Uterus (tissue), 4 donors: ENCODE measurements at places on chromosomes 6 and 20. TPM values are rescaled to one million over a fixed set of nuclear protein-coding genes. Genes with fewer than 3 reads are reported as not detected.

- no peaks in the 10 kb centered on the region for H3K4me1 ChIP-seq
- no peaks in the 10 kb centered on the region for H3K36me3 ChIP-seq
- H3K27ac ChIP-seq: no peak overlapping the region
- no peak overlapping the region for H3K4me3 ChIP-seq
- DNase-seq: no peak
- H3K27me3 ChIP-seq: no peaks in the 10 kb centered on the region
Observed at GRCh38 chr6:131400779-131401496, 172.1 kb upstream of the ARG1 start.

GRCh38 chr6:41194386-41194785, 6.6 kb downstream of the TREML2 start:
- H3K27ac ChIP-seq: no peak overlapping the region
- no peak for DNase-seq
- no peak overlapping the region for H3K4me3 ChIP-seq

DNA sequence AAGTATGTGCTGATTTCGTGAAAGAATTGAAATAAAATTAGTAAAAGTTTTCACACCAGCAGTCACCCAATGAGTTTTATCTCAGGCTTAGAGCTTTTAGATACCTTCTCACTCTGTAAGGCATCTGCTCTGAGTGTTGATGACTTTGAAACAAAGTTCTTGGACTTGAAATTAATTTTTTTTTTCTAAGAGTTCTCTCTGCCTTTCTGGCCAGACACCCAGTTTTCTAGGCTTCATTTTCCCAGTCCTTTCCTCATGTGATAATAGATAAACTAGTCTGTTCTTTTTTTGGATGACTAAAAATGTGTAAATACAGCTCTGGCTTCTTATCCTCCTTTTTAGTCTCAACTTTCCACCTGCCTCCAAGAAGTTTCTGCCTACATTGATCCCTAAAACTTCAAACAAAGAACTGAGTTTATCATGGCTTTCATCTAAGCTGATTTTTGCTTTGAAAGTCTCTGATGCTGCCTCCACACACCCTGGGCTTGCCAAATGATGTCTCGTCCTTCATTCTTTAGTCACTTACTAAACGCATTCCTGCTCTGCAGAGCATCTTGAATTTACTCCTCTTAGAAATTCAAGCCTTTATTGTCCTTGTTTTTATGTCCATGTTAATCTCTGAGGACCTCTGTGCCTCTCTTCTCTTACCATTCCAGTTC, 32.7 kb downstream of the SLX4IP start:
- H3K4me3 ChIP-seq: no peak overlapping the region
- H3K4me1 ChIP-seq: no peaks in the 10 kb centered on the region
- H3K27me3 ChIP-seq: no peaks in the 10 kb centered on the region
- H3K36me3 ChIP-seq: no peaks in the 10 kb centered on the region
- no peak for DNase-seq

DNA sequence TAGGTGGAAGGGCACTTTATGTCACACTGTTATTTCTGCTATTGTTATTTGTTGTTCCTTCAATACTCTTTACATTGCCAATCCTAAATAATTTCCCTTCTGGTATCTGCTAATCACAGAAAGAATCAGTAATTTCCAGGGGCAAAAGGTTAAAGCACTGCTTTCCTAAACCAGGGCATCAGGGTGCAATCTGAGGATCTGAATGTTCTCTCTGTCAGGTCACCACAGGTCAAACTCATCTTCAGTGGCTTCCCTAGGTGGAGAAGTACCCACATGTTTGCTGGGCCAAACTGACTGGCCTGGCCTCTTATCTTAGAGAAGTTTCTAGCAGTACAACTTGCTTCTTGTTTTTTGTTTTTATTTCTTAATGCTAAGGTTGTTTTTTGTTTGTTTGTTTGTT, 118.7 kb downstream of the OPRM1 start:
- no peak for DNase-seq
- no peaks in the 10 kb centered on the region for H3K4me1 ChIP-seq
- no peak overlapping the region for H3K4me3 ChIP-seq
- no peaks in the 10 kb centered on the region for H3K27me3 ChIP-seq
- H3K36me3 ChIP-seq: no peaks in the 10 kb centered on the region

- H3K27ac ChIP-seq: no peak overlapping the region
- no peaks in the 10 kb centered on the region for H3K36me3 ChIP-seq
- no peak overlapping the region for H3K4me3 ChIP-seq
- no peaks in the 10 kb centered on the region for H3K27me3 ChIP-seq
Observed at GRCh38 chr20:61973515-61974356, 91.9 kb downstream of the TAF4 start.

DNA sequence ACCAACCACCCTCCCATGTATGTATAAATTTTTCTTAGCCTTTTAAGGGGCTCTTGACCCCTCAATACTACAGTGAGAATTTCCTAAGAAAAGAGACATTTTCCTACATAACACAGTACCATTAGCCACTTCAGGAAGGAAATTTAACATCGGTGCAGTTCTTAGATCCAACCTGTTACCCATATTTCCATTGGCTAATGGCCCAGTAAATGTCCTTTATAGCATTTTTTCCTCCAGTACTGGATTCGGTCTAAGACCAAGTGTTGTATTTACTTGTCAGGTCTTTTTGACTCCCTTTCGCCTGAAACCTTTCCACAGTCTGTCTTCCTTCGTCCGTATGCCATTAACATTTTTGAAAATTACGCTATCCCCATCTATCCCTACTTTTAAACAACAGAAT, 173.4 kb upstream of the PMEPA1 start:
- no peaks in the 10 kb centered on the region for H3K27me3 ChIP-seq
- H3K4me3 ChIP-seq: no peak overlapping the region
- no peak overlapping the region for H3K27ac ChIP-seq
- H3K36me3 ChIP-seq: no peaks in the 10 kb centered on the region

- no peak overlapping the region for H3K4me3 ChIP-seq
- H3K36me3 ChIP-seq: no peaks in the 10 kb centered on the region
- H3K4me1 ChIP-seq: no peaks in the 10 kb centered on the region
- H3K27ac ChIP-seq: no peak overlapping the region
- no peaks in the 10 kb centered on the region for H3K27me3 ChIP-seq
Observed at GRCh38 chr6:16273256-16273655, 34.9 kb downstream of the GMPR start.

GRCh38 chr6:144634371-144634770, 349.2 kb downstream of the UTRN start:
- DNase-seq: no peak
- H3K36me3 ChIP-seq: no peaks in the 10 kb centered on the region
- H3K27me3 ChIP-seq: no peaks in the 10 kb centered on the region
- no peak overlapping the region for H3K27ac ChIP-seq
- no peak overlapping the region for H3K4me3 ChIP-seq
- H3K4me1 ChIP-seq: no peaks in the 10 kb centered on the region

DNA sequence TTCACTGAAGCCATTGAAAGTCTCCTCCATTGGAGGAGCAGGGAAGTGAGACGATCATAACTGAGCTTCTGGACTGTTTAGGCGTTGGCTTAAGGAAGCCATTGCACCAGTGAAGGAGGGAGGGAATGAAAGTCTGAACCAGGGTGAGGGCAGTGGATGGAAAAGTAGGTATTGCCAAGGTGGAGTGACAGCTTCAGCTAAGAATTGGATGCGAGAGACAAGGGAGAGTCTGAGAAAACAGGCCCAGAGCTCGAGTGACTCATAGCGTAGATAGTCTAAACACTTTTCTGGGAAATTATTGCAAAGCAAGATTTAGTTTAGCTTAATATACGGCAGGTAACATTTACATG, 4.5 kb downstream of the DSP start:
- DNase-seq: no peak
- H3K36me3 ChIP-seq: no peaks in the 10 kb centered on the region
- H3K27ac ChIP-seq: no peak overlapping the region
- peaks cover 18% of the 10 kb centered on the region for H3K27me3 ChIP-seq

DNA sequence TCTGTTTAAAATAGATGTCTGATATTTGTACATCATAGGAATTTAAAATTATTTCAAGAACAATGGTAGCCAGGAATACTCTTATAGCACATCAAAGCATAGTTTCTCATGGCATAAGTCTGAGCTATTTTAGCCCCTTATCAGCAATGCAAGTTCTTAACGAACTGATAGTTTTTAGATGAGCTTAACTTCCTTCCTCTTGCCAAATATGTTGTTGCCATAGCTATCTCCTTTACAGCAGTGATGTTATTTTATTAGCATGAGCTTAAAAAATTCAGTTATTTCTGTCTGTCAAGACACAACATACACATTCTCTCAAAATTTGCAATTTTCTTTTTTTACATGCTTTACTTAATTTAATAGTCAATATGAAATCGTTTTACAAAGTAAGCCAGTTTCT, 867.2 kb downstream of the PHF3 start:
- H3K36me3 ChIP-seq: no peaks in the 10 kb centered on the region
- no peaks in the 10 kb centered on the region for H3K4me1 ChIP-seq
- no peak overlapping the region for H3K4me3 ChIP-seq
- H3K27me3 ChIP-seq: no peaks in the 10 kb centered on the region
- DNase-seq: no peak

DNA sequence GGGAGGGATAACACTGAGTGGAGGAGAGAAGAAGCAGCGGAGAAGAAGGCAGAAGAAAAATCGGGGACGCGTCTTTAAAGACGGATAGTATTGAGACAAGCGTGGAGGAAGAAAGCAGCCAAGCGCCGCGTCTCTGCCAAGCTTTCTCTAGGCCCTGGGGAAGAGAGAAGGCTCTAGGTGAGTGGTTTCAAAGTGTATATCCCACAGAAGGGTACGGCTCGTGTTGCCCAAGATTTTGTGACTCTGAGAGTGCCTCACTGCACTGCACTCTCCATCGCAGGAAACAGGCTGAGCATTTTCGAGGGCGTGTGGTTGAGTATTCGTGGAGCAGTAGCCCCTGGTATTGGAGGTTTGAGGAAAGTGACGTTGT, 185.4 kb downstream of the TRIM27 start:
- H3K36me3 ChIP-seq: no peaks in the 10 kb centered on the region
- no peak for DNase-seq
- H3K4me1 ChIP-seq: no peaks in the 10 kb centered on the region
- H3K4me3 ChIP-seq: no peak overlapping the region
- no peak overlapping the region for H3K27ac ChIP-seq
- peaks cover 2% of the 10 kb centered on the region for H3K27me3 ChIP-seq

DNA sequence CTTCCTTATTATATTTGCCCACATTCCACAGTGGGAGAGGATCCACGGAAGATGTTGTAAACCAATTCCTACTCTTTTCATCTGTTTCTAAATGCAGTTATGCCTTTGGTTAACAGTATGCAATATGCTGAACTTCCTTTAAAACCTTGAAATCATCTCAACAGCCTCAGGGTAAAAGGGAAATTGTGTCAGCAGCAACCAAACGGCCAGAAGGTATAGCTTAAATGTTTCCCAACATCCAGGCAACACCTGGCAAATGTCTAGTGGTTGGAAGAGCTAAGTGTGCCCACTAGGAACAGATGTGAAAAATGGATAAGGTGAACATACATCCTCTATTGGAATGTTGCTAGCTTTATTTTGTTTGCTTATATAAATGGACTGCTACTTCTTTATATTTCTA, 164.8 kb downstream of the FAXC start:
- no peak for DNase-seq
- no peak overlapping the region for H3K4me3 ChIP-seq
- H3K36me3 ChIP-seq: no peaks in the 10 kb centered on the region

DNA sequence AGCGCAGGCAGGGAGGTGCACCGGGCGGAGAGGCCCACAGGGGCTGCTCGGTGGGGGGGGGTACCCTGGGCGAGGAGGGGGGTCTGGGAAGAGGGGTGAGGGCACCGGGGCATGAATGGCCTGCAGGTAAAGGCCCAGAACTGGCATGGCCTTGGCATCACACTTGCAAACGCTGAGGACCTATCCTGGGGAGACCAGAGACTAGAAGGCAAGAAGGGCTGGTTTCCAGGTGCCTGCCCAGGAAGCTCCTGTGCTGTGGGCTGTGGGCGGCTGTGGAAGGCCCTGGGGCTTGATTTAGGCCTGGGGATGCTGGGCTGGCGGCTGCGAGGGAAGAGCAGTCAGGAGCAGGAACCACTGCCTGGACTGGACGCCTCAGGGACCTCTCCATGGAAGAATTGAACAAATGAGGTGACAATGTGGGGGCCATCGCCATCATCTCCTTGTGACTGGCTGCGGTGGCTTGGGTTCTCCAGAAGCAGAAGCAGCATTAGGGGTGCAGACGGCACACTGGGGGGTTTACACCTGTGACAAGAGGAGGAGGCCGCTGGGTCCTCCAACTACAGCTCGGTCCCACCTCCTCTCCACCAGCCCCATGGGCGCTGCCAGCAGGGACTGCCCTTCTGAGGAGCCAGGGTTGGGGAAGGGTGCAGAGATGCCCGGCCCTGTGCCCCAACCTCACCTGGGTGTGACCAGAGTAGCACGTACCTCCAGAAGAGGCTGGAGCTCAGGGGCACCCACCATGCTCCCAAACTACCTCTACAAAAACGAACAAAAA, 32.1 kb upstream of the IRF4 start:
- no peaks in the 10 kb centered on the region for H3K27me3 ChIP-seq
- H3K27ac ChIP-seq: no peak overlapping the region
- H3K36me3 ChIP-seq: no peaks in the 10 kb centered on the region
- no peaks in the 10 kb centered on the region for H3K4me1 ChIP-seq
- no peak for DNase-seq
- H3K4me3 ChIP-seq: no peak overlapping the region

DNA sequence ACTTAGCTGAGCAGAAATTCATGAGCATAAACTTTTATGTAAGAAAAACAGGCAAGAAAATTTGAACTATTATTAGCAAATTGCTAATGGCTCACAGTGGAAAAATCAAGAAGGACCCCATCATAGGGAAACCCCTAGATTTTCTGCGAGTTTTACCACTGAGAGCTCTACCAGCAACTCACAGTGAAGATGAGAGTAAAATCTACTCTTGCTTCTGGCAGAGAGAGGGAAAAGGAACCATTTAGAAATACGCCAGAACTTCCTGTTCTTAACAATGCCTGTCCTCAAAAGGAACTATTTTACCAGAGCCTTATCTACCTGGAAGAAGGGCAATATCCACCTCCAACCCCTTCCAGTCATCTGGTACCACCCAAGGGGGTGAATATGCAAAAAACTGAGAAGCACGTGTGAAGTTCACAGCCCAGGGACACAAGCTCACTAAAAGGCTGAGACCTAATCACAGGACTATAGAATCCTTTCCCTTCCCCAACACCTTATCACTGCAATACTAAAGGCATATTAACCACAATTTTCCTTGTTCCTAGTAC, 34.4 kb upstream of the ASF1A start:
- no peak for DNase-seq
- H3K4me3 ChIP-seq: no peak overlapping the region
- no peak overlapping the region for H3K27ac ChIP-seq
- H3K36me3 ChIP-seq: no peaks in the 10 kb centered on the region

Gene PKIB
- total RNA-seq: not detected

Gene TOX2
- total RNA-seq: 4.8 TPM
